Activated T-helper 17 cell treated with anti-CD3 and anti-CD28 coated beads, Interleukin-2, amount 50 U/mL, for 72 hours (primary cell): ENCODE measurements at places on chromosomes 16 and 17. TPM values are rescaled to one million over a fixed set of nuclear protein-coding genes. Genes with fewer than 3 reads are reported as not detected.

DNA sequence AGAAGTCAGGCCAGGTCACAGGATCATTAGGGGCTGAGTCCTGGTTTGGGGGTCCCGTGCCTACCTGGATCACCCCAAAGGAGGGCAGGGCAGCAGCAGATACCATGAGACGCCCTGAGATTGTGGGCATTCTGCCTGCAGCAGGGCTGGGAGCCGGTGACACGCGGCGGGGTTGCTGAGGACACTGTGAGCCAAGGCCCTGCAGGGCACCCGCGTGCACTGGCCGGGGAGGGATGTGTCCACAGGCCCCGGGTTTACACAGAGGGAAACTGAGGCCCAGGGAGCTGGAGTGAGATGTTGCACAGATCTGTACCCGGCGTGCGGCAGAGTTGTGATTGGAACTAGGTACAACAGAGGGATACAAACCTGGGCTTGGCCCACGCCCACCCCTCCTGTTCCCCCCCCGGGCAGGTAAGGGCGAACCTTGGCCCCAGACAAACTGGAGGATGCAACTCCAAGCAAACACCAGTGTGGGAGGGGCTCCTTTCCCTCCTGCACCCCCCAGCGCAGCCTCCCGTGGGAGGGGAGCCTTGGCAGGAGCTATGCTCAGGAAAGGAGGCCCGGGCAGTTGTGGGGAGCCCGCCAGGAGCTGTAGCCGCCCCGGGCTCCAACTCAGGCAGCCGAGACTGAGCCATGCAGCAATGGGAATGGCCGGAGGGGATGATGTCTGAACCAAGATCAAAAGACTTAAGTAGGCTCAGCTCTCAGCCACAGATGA is 91.3 kb downstream of the ENGASE start:
- peaks cover 4% of the 10 kb centered on the region for H3K27me3 ChIP-seq
- ATAC-seq, result no peak
- no peaks in the 10 kb centered on the region for H3K36me3 ChIP-seq
- no peak overlapping the region for H3K4me3 ChIP-seq
- H3K4me1 ChIP-seq, result no peaks in the 10 kb centered on the region

DNA sequence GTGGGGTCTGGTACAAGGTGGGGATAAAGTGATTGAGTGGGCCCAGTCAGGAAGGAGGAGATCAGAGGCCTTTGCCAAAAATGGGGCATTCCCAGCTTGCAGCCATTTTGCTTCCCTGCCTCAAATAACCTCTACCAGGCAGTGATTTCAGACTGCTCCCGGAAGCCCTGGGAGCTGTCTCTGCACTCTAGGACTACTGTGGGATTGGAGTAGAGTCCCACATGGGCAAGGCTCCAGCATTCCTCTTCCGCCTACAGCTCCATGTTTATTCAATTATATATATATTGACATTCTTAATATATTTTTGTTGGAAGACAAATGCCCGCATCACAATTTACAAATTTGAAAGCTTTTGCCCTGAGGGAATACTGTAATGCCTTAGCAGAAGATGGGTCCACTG is 13.5 kb downstream of the SUPT6H start:
- H3K4me3 ChIP-seq, result no peak overlapping the region
- H3K4me1 ChIP-seq, result peaks cover 6% of the 10 kb centered on the region
- no peak overlapping the region for H3K27ac ChIP-seq
- H3K36me3 ChIP-seq, result peaks cover 100% of the 10 kb centered on the region
- no peak for ATAC-seq
- H3K27me3 ChIP-seq, result no peaks in the 10 kb centered on the region

DNA sequence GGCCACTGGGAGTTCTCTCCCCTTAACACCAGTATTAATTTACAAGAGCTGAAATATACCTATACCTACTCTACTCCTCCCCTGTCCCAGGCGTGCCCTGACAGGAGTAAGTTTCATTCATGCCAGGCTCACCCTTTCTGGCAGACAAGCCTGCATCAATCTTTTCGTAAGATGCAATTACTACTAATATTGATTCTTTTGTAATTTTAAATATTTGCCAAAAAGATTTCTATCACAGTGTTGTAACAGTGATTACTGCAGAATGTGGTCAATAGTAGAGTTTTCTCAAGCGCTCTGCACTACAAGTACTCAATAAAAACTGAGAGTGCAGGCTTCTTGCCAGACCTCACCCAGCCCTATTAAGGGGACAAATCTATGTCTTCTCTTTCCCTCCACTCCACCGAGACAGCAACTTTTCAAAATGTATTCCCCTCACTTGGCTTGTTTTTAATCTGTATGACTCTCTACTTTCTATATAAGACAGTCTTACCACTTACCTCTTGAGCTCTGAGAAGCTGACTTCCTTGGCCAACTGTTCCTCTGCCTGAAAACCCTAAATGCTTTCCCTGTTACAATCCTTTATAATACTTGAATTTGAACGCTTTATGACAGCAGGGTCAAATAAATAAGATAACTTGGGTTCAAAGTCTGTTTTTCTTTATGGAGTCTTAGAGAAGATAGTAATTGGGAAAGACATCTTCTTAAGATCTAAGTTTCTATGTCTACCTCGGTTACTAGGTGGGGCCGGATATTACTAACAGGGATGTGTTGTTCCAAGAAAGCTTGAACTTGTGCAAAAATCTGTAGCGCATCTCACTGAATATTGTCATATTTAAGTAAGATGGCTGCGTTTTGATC is at the start of gene TMIGD1:
TMIGD1 (minus strand) TSS at position 555 of the 858 bp plus-strand sequence. CDS start 1,924 bp downstream, outside the sequence.
- H3K4me3 ChIP-seq, result peak within 1 kb of the TSS; percentile 57
- peak within 1 kb of the TSS; percentile 70 for H3K27ac ChIP-seq
- H3K36me3 ChIP-seq, result no peaks in the 10 kb centered on the region
- peaks cover 32% of the 10 kb centered on the region for H3K4me1 ChIP-seq
- H3K27me3 ChIP-seq, result no peaks in the 10 kb centered on the region

DNA sequence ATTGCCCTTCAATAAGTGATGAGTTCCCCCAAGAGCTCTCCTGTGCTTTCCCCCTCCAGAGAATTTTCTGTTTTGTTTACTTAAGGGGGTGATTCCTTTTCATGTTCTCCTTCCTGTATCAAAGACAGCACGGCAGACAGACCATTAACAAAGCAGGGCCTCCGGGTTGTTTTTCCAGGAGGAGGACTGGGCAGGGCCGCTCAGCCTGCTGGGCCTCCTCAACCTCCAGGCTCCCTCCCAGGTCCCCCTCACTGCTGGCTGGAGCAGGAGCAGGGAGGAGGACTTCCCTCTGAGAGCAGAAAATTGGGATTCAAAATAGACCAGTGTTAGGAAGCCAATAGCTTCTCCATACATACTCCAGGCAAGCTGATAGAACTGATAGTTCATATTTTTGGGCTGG is 20.4 kb downstream of the SDK2 start:
- H3K36me3 ChIP-seq, result no peaks in the 10 kb centered on the region
- H3K27ac ChIP-seq, result no peak overlapping the region
- no peak overlapping the region for H3K4me3 ChIP-seq

DNA sequence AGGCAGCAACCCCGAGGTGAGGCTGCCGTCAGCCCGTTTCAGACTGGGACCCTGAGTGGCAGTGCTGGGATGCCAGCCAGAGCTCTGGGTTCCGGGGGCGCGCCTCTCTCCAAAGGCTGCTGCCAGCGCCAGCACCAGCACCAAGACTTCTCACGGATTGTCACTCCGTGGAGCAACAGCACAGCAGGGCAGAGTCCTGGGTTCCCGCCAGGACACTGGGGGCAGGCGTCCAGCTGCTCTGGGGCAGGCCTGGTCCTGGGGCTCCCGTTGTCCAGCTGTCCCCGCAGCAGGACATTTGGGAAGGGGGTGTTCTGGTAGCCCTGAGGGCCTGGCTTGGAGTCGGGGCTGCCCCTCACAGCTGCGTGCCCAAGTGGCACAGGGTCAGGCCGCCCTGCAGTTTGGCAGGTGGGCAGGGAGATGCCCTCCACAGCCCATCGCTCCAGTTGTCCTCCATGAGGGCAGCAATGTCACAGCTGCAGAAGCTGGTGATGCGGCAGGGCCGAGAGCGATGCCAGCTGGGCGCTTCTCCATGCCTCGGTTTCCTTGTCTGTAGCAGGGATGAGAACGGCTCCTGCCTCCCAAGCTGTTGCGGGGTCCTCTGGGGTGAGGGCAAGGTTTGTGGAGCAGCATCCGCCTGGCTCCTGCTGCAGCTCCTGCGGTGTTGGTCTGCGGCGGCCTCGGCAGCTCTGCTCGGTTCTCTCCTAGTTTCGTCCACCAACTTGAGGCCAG is 137.3 kb upstream of the CIBAR2 start:
- no peak overlapping the region for H3K27ac ChIP-seq
- ATAC-seq, result no peak
- H3K27me3 ChIP-seq, result peaks cover 9% of the 10 kb centered on the region
- H3K36me3 ChIP-seq, result no peaks in the 10 kb centered on the region

DNA sequence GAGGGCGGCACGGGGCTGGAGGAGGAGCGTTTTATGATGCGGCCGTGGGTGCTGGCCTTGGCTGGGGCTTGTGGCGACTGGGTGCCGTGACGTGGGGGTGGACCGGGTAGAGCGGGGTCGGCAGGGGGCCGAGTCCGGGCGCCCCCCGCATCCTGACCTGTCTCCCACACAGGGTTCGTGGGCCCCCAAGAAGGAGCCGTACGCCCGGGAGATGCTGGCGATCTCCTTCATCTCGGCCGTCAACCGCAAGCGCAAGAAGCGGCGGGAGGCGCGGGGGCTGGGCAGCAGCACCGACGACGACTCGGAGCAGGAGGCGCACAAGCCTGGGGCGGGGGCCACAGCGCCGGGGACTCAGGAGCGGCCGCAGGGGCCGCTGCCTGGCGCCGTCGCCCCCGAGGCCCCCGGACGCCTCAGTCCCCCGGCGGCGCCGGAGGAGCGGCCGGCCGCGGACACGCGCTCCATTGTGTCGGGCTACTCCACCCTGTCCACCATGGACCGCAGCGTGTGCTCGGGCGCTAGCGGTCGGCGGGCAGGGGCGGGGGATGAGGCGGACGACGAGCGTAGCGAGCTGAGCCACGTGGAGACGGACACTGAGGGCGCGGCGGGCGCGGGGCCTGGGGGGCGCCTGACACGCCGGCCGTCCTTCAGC is 81.6 kb downstream of the ARHGAP23 start:
- peaks cover 8% of the 10 kb centered on the region for H3K36me3 ChIP-seq
- no peak overlapping the region for H3K27ac ChIP-seq
- H3K4me1 ChIP-seq, result peaks cover 5% of the 10 kb centered on the region
- peak; percentile 16 for ATAC-seq
- peaks cover 40% of the 10 kb centered on the region for H3K27me3 ChIP-seq

Gene ADAD2
- total RNA-seq, result not detected

Gene ABCA6
- 0.24 TPM for total RNA-seq

Gene IL17C
- total RNA-seq, result 0.42 TPM

Gene GUCY2D
- total RNA-seq, result 0.15 TPM

Gene KRT12
- not detected for total RNA-seq

Gene PABPN1L
- not detected for total RNA-seq
